ENCODE measurements at places on chromosomes 6 and 20.
A peak's percentile ranks its signal among the peaks of the same experiment; 100 is the strongest.

DNA sequence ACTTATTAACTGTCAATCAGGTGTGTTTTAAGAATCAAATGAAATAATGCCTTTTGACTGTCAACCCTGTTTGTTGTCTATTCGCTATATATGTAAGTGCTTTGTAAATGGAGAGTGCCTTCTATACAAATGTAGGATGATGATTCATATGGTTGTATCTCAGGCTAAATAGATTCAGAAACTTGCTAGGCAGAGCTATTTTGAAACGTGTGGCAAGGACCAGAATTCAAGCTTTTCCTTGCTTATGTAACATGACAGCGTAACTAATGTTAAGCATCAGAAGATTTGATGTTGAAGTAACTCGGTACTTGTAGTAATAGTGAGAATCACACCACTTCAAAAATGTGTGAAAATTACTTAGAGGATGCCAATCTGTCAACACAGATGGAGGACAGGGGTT lies 3.4 kb downstream of the OGFRL1 start:
- no peak for DNase-seq

GRCh38 chr20:9043364-9043763 lies 25.5 kb upstream of the PLCB4 start:
- DNase-seq, result no peak

DNA sequence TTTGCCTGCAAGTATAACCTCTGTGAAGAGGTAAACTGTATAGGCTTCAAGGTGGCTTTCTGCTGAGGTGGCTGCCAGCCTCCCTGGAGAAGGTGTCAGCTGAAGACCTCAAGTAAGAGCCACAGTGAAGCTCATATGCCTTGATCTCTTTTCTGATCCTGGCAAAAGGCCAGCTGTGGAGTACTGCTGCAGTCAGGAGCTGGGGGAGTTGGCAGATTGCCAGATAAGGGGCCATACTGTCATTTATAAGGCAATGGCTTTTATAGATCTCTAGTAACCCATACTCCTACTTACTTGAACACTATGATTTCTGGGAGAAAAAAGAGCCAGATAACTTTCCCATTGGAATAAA lies 8.8 kb upstream of the CEP85L start:
- DNase-seq, result peak; percentile 27

GRCh38 chr20:52577696-52578095 lies 386.1 kb upstream of the ZFP64 start:
- no peak for DNase-seq

DNA sequence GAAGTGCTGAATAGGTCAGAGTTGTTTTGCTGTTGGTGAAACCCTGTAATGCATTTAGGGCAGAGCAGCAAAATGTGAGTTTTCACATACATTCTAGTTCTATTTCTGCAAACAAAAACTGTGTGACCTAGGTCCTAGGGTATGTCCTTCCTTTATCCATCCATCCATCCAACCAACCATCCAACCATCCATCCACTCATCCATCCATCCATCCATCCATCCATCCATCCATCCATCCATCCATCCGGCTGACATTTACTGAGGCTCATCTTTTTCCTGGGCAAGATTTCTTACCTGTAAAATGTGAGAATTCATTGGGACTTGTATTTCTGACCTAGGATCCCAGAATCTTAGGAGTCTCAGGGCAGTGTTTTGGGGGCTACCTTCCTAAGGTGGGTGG lies 14.5 kb downstream of the PNPLA1 start:
- DNase-seq, result no peak

GRCh38 chr6:37916675-37917074 lies 97.1 kb downstream of the ZFAND3 start:
- no peak for DNase-seq

DNA sequence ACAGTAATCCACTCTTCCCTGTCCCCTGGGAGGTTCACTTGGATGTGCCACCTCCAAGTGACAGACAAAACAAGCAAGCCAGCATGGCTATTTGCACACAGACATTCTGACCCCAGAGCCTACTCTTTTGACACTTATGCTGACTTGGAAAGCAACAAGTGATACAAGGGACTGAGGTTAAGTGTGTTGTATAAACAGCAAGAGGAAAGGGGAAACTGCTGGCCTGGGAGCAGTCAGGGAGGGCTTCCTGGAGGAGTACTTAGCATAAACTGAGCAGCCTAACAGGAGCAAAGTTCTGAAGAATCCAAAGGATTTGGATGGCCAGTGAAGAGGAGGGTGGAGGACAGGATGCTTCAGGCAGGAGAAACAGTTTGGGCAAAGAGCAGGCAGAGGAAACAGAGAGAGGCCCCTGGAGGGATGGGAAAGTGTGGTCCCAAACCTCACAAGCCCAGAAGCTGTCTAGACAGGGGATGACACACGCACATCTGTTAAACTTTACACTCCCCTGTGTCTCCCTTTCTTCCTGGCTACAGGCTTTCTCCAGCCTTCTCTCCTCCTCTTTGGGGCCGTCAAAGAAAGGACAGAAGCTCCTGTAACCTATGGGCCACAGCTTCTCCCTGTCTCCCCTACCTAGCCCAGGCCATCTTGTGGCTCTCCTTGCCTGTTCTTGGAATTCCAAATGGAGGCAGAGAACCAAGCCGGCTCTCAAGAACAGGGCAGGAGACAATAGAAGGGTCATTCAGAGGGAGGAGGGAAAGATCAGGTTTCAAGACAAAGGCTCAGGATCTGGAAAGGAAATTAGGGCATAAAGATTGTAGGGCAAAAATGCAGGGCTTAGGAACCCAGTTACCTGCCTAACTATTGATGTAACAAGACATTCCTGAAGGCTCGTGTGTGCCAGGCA lies 19.3 kb downstream of the SULF2 start:
- DNase-seq, result no peak

DNA sequence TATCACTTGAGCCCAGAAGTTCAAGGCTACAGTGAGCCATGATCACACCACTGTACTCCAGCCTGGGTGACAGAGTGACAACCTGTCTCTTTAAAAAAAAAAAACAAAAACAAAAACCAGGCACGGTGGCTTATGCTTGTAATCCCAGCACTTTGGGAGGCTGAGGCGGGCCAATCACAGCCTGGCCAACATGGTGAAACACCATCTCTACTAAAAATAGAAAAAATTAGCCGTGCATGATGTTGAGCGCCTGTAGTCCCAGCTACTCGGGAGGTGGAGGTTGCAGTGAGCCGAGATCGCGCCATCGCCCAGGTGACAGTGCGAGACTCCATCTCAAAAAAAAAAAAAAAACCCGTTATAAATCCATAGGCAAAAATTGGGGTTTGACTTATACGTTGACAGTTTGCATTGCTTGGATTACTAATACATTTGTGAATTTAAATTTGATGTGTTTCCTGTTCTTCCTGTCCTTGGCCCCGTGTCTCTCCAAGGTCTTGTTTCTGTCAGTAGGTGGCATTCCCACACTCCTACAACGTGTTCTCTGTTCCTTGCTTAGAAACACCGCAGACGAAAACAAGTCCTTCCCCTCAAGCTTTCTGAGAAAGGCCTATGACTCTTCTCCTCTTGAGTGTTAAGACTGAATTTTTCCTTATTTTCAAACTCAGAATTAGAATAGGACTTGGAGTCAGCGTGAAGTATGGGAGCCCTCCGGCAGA lies 147.0 kb downstream of the DTNBP1 start:
- DNase-seq, result no peak

- DNase-seq, result no peak
These were observed 134.5 kb downstream of the JARID2 start for GRCh38 chr6:15380351-15380750.

DNA sequence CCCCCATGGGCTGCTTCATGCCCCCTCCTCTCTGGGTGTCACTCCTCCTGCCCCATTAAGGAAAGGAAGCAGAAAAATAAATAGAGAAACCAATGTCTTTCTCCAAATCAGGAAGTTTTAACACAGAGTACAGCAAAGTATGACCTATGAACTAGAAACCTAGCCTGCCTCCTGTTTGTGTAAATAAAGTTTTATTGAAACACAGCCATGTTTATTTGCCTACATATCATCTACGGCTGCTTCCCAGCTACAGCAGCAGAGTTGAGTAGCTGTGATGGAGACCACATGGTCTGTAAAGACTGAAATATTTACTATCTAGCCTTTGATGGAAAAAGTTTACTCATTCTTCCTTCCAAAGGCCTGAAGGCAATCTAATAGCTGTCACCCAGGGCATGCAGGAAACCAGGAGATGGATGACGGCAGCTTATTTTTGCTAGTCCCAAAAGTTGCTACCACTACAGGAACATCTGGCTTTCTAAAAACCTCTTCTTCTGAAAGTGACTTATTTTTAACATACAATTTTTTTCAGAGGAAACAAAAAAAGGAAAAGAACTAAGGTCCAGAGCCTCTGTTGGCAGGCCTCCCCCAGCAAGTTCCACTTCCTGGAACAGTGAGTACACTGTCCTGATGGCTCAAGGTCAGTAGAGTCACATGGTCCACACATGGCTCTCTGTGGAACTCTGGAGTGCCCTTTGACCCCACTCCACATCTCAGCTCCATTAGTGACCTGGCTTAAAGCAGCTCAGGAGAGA lies 287.8 kb downstream of the PTPRT start:
- DNase-seq, result no peak

DNA sequence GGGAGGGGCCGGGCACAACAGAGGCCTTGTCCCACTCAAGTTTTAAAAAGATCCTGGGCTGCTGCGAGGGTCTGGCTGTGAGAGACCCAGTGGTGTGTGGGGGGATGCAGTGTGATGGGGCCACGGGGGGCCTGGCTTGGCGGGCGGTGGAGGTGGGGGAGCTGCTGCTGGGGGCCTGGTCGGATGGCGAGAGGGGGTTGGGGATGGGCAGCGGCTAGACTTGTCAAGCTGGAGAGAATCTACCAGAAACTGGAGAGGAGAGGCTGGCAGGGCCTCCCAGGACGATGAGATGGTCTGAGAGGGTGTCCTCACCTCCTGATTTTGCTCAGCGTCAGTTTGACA lies 5.1 kb downstream of the RPS21 start:
- no peak for DNase-seq

DNA sequence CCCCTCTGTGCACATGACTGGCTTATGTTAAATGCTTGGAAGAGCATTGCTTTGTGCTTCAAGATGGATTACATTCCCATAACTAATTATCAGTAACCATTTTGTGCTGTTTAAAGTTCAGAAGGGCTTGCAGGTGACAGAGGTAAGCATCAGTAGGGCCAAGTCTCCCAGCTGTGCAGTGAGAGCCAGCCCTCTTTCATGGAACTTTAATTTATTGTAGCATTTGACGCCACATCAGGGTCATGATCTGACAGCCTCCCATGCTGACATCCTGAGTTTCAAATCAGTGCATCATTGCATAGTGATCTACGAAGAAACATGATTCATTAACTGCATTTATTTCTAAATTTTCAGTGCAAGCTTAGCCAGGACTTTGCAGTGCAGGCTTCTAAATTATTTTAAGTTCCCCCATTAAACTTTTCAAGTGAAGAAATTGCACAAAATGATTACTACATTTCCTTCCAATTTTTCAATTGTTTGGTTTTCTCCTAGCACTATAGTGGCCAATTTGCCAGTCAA lies 380.9 kb downstream of the UTRN start:
- DNase-seq, result no peak

- no peak for DNase-seq
These were observed 5.1 kb downstream of the ELOVL2 start for GRCh38 chr6:11039040-11039439.

GRCh38 chr6:158605266-158605878 lies 39.2 kb downstream of the DYNLT1 start:
- no peak for DNase-seq

GRCh38 chr20:45189067-45189609 lies 14.4 kb downstream of the PI3 start:
- no peak for DNase-seq

GRCh38 chr20:663315-664090 lies 10.5 kb upstream of the SRXN1 start:
- no peak for DNase-seq

- DNase-seq, result no peak
These were observed at the start of gene HFE for GRCh38 chr6:26087284-26088115. Gene HFE (plus strand): TSS chr6:26087429. CDS start chr6:26087441, 12 bp downstream.

DNA sequence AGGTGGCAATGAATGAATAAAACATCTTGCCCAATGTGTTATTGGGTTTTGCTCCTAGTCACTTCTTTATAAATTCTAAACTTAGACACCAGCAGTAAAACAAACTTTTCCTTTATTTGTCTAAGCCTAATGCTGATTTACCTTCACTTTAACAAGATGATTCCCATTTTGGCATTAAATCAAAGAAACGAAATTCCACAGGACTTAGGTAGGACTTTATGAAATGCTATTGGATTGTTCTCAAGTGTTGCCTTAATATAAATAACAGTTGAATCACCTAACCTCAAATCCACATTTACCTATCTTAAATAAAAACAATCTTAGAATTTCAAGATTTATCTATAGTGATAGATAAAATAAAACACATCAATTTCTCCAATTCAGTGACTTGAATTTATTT lies 831.8 kb downstream of the EPHA7 start:
- DNase-seq, result no peak

GRCh38 chr20:56788041-56788670 lies 159.1 kb downstream of the TFAP2C start:
- no peak for DNase-seq

- no peak for DNase-seq
These were observed 136.4 kb upstream of the SALL4 start for GRCh38 chr20:51938559-51939258.

- peak; percentile 25 for DNase-seq
These were observed 72.5 kb downstream of the TXLNB start for GRCh38 chr6:139219271-139219729.

DNA sequence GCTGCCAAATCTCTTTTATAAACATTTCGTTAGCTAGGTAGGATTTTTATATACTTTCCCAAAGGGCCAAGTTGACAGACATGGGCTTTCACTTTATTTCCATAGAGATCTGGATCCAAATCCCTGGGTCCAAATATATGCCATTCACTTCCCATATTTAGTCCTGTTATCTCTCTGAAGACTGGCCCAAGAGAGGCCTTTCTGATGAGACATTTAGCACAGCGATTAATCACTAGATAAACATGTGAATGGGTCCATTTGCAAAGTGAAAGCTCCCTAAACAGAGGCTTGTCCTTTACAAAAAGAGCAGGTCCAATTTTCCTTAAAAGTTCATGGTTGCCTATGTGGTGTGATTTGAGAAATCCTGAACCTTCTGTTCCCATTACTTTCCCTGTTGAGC lies 132.6 kb downstream of the TRMT11 start:
- DNase-seq, result no peak

GRCh38 chr6:2658788-2659187 lies 91.9 kb downstream of the MYLK4 start:
- no peak for DNase-seq

Measured in T-helper 17 cell (primary cell).